ENCODE measurements at places on chromosomes 11 and 22.

- no peak for DNase-seq
Observed at GRCh38 chr11:530960-531831, 4.2 kb downstream of the HRAS start.

- DNase-seq: no peak
Observed at GRCh38 chr22:49150801-49151221, 676.9 kb downstream of the BRD1 start.

- no peak for DNase-seq
Observed at GRCh38 chr11:116052603-116053547, 548.7 kb upstream of the CADM1 start.

- DNase-seq: peak; percentile 37
Observed at GRCh38 chr22:30920407-30920806, 48.2 kb downstream of the MORC2 start.

Data from HFFc6 (cell line).